Foreskin fibroblast (primary cell): ENCODE measurements at places on chromosomes 3 and 15.

DNA sequence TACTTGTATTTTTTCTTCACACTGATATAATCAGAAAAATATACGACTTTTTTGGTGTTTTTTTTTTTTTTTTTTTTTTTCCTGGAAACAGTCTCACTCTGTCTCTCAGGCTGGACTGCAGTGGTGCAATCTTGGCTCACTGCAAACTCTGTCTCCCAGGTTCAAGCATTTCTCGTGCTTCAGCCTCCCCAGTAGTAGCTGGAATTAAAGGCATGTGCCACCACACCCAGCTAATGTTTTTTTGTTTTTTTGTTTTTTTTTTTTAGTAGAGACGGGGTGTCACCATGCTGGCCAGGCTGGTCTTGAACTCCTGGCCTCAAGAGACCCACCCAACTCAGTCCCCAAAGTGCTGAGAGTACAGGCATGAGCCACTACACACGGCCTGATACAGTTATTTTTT, 20.8 kb upstream of the DNAAF4 start:
- no peak for DNase-seq

DNA sequence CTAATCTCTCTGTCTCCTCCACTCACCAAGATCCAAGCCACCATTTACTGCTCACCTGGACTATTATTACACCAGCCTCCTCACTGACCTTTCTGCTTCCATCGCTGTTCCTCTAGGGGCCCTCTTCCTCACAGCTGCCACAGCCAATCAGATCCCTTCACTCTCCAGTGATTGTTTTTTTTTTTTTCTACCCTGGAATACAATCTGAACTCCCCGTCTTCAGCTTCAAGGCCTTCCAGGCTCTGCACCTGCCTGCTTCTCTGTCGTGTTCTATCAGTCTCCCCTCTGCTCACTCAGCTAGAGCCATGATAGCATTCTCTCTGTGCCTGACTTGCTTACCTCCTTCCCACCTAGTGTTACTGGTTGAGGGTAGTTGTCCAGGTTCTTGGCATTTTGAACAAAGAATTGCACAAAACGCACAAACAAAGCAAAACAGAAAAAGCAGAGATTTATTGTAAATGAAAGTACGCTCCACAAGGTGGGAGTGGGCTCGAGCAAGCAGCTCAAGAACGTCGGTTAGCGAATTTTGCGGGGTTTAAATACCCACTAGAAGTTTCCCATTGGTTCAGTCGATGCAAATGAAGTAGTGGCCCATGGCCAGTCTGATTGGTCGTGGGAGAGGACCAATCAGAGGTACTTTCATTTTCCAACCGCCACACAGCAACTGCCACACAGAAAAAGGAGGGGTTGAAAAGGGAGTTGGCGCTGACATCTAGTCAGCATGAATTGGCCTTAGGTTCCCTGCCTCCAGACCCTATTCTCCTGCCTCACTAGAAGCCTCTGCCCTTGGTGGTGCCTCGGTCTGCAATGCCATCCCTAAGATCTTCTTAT, 188.9 kb downstream of the TLE3 start:
- DNase-seq, result no peak

GRCh38 chr3:195859061-195859845, 47.5 kb upstream of the MUC4 start:
- DNase-seq, result peak; percentile 50

DNA sequence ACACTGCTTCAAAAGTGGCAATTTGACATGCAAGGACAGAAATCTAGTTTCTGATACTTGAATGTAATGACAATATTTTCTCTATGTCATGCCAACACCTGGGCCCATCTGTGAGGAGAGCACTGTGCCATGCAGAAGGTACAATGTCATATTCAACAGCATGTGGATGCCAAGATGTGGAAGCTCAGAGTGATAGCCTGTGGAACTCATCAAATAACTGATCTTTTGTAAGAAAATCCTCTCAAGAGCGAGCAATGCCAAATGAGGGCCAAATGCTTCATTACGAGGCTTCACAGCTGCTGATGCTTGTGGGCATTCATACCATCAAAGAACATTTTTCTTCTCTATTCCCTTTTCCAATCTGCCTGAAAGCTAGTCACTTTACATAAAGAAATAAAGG, 95.1 kb downstream of the ROBO1 start:
- DNase-seq, result no peak

GRCh38 chr3:177460047-177460446, 262.8 kb upstream of the TBL1XR1 start:
- DNase-seq, result no peak

- DNase-seq, result peak; percentile 35
These were observed 85.9 kb downstream of the DCLK3 start for GRCh38 chr3:36678216-36679013.

DNA sequence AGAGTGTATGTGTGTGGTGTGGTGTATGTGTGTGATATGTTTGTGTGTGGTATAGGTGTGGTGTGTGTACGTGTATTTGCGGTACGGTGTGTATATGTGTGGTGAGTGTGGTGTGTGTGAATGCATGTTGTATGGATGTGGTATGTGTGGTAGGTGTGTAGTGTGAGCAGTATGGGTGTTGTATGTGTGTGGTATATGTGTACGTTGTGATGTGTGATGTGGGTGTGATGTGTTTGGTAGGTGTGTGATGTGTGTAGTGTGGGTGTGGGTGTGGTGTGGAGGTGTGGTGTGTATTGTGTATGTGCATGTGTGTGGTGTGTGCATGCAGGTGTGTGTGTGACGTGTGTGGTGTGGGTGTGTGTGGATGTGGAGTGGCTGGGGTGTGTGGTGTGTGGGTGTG, 58.7 kb downstream of the EFCAB12 start:
- no peak for DNase-seq

DNA sequence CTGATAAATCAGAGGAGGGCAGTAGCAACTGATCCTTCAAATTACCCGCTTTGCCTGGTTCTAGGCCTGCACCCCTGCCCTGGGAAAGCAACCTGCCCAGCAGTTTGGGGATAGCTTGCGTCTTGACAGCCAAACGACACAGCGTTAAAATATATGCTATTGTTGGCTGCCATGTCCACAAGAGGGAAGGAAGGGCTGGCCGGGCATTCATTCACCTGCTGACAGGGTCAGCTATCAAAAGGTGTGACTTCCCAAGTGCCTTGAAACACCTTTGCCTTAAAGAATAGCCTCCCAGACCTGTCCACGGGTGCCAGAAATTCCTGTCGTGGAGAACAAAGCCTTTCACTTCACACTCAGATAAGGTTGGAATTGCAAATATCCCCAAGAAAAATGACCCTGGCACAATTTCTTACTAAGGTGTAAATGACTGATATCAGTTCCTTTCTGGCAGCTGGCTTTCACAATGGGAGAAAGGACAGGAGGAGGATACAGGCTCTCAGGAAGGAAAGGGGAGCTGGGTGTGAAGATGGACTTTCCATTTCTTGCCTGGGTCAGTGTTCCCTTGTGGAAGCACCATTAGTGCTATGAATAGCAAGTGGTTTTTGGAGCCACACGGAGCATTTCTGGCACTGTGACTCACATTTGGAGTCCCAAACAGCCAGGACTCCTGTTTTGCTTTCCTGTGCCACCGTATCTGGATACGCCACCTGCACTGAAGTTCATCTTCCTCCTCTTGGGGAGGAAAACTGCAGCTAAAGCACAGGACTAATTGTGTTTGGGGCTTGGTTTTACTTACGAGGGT, 19.2 kb downstream of the ALDH1A3 start:
- DNase-seq, result no peak

DNA sequence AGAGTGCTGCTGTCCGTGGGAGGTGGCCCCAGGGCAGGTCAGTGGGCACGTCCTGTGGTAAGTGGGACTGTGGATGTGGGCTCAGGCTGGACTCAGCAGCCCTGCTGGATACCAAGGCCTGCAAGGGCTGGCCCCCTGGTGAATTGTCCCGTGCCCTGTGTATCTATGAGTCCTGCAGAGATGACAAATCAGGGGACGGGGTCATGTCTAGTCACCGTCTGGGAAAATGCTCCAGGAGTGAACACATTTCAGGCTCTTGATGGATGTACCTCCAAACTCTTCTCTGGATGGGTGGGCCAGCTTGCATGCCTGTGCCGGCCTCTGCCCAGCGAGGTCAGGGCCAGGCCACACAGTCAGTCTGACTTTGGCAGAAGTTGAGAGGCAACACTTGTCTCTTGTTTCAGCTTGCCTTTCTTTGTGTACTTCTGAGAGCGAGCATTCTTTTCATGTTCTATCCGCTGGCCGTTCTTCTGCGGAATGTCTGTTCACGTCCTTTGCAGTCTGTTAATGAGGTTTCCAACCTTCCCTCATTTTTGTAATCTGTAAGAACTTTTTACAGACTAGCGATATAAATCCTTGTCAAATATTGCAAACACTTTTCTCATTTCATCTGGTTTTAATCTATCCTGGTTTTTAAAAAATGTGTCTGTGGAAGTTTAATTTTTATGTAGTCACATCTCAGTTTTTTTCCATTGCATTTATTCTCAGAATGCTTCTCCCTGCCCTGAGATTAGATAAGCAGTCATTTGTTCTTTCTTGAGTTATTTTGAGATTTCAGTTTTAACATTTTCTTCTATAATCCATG, 11.4 kb upstream of the STAB1 start:
- DNase-seq, result peak; percentile 78

DNA sequence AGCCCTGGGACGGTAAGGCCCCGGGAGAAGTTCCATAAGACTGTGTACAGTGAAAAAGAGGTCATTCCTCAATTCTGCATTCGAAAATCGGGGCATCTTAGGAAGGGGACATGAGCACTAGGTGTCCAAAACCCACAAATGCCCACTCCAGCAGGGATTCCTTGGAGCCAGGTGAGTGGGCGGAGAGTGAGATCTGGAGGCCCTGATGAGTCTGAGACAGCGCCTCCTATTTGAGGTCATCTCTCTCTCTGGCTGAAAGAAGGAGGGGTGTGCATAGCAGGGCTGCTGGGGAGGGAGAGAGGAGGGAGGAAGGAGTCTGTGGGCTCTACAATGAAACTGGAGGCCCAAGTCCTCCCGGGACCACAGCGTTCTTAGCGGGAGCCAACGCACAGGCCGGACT, 38.1 kb upstream of the LACTB start:
- DNase-seq, result no peak

DNA sequence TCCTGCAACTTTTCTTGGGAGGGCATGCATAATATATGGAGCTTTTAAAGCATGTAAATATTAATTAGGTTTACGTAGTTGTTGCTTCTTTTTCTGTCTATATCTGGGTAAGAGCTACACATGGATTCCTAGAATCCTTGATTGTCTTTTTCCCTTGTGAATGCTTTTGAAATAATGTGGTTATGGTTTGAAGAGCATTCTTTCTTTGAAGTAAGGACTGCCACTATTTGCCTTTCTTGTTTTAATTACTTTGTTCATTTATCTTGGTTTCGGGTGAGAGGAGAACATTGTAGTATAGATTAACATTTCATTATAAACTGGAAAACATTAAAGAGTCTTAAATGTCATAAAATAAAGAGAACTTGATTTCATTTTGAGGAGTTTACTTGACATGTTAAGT, 674.0 kb downstream of the ZBBX start:
- DNase-seq, result no peak

DNA sequence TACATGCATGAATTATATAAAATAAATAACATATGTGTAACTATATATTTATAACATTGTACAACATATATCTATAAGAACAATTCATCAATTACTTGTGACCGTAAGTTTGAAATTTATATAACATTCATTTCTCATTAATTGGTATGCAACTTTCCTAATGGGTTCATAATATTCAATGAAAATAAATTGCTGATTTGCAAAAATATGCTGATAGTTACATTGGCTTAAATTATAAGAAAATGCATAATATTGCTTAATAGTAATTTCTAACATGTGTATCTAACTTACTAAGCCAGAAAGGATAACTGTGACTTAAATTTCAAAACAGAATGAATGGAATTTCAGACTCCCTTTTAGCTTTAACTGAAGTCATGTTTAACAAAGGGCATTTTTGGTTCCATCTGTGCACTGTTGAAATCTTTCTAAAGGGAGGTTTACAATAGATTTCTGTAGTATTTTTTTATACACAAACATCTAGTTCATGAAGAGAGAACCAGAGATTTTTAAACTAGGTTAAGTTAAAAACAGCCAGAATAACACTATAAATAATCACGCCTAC, 310.9 kb downstream of the TBC1D5 start:
- peak; percentile 9 for DNase-seq

- DNase-seq, result no peak
These were observed 280.0 kb upstream of the LRRN1 start for GRCh38 chr3:3519266-3519665.

DNA sequence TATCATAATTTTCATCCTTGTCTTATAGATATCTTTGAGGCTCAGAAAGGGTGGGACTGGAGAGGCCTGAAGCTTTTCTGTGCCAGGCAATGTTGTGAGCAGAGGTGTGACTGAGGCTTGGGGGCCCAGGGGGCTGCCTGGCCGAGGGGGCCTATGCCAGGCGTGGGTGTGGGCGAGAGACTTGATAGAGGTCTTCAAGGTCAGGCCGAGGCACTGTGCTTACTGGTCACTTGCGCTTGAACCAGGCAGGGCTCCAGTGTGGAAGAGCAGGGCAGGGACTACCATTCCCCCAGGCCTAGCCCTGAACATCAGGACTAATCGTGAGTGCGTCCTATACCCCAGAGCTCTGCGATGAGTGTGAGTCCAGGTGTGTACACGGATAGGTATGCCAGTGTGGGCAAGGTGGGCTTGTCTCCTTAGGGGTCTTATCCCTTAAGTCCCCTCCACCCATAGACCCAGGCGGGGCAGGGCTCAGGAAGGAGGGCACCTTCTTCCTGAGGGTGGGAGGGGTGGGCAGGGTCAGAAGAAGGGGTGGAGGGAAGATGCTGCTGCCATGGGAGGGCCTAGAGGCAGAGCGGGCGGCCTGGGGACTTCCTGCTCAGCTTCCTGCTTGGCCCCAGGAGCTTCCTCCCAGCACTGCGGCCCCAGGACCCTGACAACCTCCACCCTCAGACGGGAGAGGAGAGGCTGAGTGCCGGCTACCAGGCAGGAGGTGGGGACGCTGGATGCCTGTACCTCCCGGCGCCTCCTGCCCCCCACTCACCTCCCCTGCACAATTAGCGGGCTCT, 84.7 kb downstream of the LINGO1 start:
- no peak for DNase-seq

- peak; percentile 26 for DNase-seq
These were observed 473 bp downstream of the FHIT start for GRCh38 chr3:61250784-61251173.

- peak; percentile 80 for DNase-seq
These were observed 26.5 kb downstream of the NEO1 start for GRCh38 chr15:73078722-73079121.

DNA sequence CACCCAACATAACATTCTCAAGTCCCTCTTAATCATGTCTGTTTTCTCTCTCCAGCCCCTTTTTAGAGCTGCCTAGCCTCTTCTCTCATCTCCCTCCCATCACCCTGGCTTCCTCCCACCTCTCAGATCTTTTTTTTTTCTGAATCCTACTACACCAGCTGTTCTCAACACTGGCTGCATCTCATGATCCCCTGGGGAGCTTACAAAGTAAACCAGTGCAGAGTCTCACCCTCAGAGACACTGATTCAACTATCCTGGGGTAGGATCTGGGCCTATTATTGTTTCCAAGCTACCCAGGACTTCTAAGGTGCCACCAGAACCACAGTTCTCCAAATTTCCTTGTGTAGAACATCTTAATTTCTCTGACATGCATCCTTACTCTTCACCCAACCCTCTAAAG, 50.3 kb upstream of the ACAN start:
- no peak for DNase-seq

- DNase-seq, result no peak
These were observed 6.8 kb downstream of the RBM5 start for GRCh38 chr3:50095352-50095998.

- peak; percentile 1 for DNase-seq
These were observed 44.1 kb upstream of the ARL6 start for GRCh38 chr3:97720417-97720816.

- no peak for DNase-seq
These were observed 1249.8 kb downstream of the NSUN3 start for GRCh38 chr3:95312650-95313049.

- DNase-seq, result no peak
These were observed 242.0 kb upstream of the GOLGA6L4 start for GRCh38 chr15:83993591-83993990.
